ENCODE measurements at places on chromosomes 13 and 19. TPM values are rescaled to one million over a fixed set of nuclear protein-coding genes. Genes with fewer than 3 reads are reported as not detected.
A peak's percentile ranks its signal among the peaks of the same experiment; 100 is the strongest.

DNA sequence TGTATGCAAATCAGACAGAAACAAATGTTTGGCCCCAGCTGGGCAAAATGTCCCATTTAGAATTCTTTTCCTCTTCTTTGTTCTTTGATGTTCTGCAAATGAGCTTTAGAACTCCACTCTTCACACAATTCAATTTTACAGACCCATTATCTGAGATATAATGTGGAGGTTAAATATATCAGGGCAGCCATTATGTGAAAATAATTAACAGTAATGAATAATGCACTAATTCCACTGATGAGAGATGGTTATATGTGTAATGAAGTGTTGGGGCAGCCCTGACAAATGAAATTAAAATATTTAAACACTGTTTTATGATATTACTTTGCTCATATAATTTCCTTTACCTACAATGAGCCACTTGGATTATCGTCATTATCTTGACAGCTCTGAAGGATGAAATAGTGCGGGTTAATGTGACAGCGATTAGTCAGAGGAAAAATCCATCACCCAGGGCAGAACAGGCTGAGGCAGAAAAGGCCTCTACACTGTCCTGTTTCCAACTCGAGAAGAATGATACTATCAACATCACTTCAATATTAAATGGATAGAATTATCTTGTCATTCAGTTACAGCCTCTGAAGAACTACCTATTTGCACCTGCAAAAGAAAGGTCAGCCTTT lies 321.1 kb downstream of the RBM26 start:
- H3K4me3 ChIP-seq = no peak overlapping the region
- no peak for DNase-seq
- H3K36me3 ChIP-seq = no peaks in the 10 kb centered on the region
- no peaks in the 10 kb centered on the region for H3K4me1 ChIP-seq
- no peak overlapping the region for H3K27ac ChIP-seq

- peaks cover 22% of the 10 kb centered on the region for H3K36me3 ChIP-seq
- H3K4me3 ChIP-seq = peak overlapping the region; percentile 95
- H3K27me3 ChIP-seq = peaks cover 2% of the 10 kb centered on the region
- H3K27ac ChIP-seq = peak overlapping the region; percentile 100
- peak; percentile 50 for DNase-seq
- H3K4me1 ChIP-seq = peaks cover 41% of the 10 kb centered on the region
Measured at GRCh38 chr19:13154241-13154778, 4.1 kb downstream of the IER2 start.

GRCh38 chr19:51417810-51418157 lies 342 bp upstream of the SIGLEC10 start:
- peak overlapping the region; percentile 29 for H3K27ac ChIP-seq
- no peak overlapping the region for H3K4me3 ChIP-seq
- peaks cover 12% of the 10 kb centered on the region for H3K4me1 ChIP-seq
- no peak for DNase-seq
- no peaks in the 10 kb centered on the region for H3K36me3 ChIP-seq
- H3K27me3 ChIP-seq = peaks cover 19% of the 10 kb centered on the region

- H3K36me3 ChIP-seq = no peaks in the 10 kb centered on the region
- peaks cover 9% of the 10 kb centered on the region for H3K27me3 ChIP-seq
- H3K4me1 ChIP-seq = peaks cover 12% of the 10 kb centered on the region
Measured at GRCh38 chr13:51125495-51126226, 14.6 kb upstream of the C13orf42 start.

- no peak overlapping the region for H3K4me3 ChIP-seq
- no peaks in the 10 kb centered on the region for H3K4me1 ChIP-seq
- H3K27ac ChIP-seq = no peak overlapping the region
- DNase-seq = no peak
- H3K27me3 ChIP-seq = peaks cover 36% of the 10 kb centered on the region
Measured at GRCh38 chr19:19260417-19261214, 12.5 kb downstream of the TM6SF2 start.

The SBK2 gene
- not detected for total RNA-seq

The COMP gene
- not detected for total RNA-seq

Data from activated T-helper 1 cell treated with anti-CD3 and anti-CD28 coated beads, Interleukin-12 subunit alpha, Interleukin-12 subunit beta, Interleukin-2, Interleukin-4 antibody, amounts not matched to agents 30 ng/mL and 10 ng/mL and 1 ng/mL, durations not matched to agents 14 hours and 24 hours and 36 hours (primary cell).